ENCODE measurements at places on chromosomes 12 and 14.

DNA sequence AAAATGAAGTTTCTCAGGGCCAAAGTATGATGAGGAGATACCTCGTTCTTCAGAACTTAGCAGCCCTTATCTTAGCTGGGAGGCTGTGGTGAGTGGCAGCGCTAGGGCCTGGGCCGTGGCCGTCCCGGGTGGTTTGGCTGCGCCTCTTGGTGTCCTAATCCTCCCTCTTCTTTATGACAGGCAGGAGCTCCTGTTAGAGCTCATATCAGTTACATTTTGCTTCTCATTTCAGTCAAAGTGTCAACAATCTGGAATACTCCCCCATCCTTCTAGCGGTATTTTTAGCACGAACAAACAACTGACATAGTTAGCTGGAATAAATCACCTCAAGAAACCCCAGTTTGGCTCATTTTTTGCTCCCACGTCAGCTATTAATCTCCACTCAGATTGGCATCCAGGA is 188.8 kb downstream of the TTC7B start:
- DNase-seq, result no peak

- DNase-seq, result peak; percentile 22
These were observed 448 bp downstream of the TSPAN9 start for GRCh38 chr12:3077572-3078081.

DNA sequence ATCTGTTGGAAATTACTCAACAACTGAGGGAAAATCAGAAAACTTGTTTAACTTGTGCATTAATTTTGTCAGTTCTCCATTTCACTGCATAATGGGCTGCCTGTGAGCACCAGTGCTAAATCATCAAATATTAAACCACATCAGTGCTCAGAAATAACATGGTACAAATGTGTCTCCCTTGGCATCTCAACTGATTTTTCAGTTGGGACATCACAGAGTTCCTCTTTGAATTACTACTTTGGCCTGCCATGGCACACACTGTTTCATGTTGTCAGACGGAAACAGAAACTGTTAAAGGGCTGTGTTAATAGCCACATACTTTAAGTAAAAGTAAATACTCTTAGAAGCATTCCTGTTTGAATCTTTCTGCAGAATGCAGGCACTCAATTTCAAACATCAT is 42.1 kb upstream of the STRN3 start:
- no peak for DNase-seq

DNA sequence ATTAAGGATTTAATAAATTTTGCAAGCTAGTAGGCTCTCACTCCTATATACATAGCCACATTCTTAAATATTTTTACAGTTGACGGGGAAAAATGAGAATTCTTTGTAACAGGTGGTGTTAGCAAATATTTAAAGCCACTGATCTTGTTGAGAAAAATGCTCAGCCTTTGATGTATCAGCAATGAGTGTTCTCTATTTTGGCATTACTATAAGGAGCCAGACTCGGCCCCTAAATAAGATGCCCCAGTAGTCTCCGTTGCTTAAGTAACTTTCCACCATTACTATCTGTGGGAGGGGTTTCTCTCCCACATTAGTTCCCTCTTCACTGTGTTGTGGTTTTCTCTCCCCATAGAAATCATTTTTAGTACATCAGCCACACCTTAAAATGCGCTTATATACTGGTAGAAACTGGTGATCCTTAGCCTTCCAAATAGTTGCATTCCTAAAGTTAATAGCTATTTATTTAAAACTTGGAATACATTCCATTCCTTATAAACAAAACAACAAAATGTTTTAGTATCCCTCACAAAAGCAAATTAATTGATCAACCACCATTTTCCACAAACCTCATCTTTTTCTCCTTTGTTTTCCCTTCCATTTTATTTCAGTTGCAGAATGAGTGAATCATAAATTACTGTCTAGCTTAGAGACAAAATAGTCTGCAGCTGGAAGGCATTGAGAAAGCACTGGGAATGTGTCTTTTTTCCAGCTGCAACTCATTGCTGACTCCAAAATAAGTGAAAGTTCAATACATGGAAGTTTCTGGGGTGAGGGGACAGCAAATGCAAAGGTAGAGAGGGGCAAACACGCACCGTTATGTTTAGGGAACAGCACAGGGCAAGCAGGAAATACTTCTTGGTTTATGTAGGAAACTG is 84.7 kb upstream of the FERMT2 start:
- DNase-seq, result peak; percentile 68

- no peak for DNase-seq
These were observed 274.9 kb upstream of the SOX5 start for GRCh38 chr12:24224401-24224800.

GRCh38 chr14:90777830-90778485 is 38.3 kb downstream of the TTC7B start:
- DNase-seq, result no peak

DNA sequence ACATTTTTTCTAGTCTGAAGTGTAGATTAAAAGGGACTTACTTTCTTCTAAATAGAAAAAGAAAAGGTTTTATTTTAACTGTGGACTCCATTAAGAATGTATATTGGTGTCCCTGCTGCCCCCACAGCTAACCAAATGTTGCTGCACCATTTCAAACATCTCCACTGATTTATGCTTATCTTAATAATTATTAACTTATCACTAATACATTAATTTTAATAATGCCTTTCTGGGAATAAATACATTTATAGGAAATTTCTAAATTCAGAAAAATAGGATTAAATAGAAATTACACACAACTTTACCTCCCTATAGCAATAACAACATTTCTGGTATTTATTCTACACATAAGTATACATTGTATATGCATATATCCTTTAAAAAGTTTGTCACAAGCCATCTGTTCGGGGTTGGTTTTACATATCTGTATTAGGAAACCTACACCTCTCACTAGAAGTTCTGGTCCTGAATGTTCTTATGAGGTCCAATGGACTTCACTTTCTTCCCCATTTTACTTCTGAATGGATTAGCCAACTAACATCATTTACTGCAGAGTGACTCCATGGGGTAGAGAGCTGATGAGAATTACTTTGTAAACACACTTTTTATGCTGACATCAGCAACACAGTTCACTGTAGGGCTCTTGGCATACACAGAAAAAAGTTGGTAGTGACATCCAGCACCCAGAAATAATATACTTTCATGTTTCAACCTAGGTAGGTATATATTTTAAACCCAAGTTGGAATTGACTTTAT is 9.4 kb upstream of the SELPLG start:
- DNase-seq, result no peak

DNA sequence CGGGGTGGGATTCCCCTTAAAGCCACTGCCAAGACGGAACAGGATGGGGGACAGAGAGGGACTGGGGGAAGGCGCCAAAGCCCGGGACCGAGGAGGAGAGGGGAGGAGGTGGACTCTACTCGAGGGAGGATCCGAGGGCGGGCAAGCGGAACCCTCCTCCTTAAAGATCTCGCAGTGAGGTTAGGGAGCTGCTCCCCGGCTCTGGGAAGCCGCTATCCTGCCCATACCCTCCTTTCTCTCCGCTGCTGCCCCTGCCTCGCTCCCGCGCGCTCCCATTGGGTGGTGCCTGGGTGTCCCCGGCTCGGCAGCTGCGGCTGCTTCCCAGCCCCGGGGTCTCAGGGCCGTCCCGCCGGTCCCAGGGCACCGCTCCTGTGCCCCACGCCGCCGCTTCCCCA is 16.4 kb downstream of the KRT18 start:
- DNase-seq, result no peak

GRCh38 chr14:20934148-20934762 is 21.0 kb upstream of the RNASE2 start:
- DNase-seq, result no peak

DNA sequence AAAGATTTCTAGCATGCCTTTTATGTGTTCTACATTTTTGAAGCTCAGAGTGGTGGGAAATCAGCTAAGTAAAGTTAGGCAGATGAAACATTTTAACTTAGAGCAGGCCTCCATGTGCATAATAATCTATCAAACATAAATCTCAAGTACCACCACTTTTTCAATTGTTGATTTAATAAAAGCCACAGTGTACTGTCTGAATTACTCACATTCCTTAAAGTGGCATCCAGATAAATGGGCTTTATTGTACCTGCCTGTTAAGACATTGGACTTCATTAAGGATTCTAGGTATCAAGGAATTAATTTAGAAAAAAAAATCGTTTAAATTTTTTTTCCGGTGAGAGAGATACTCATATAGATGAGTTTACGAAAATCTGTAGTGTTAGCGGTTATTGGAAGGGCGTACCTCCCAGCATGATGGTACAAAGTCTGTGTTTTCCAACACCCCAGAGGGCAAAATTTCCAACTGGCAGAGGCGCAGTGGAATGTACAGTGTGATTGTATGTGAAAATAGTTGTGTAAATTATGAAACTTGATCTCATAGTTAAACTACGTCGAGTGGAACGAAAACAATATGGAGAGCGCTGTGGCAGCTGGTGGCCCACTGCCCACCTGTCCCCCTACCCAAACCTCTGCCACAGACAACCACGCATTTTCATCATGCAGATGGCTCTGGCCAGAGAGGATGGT is 25.0 kb downstream of the ELK3 start:
- DNase-seq, result no peak

DNA sequence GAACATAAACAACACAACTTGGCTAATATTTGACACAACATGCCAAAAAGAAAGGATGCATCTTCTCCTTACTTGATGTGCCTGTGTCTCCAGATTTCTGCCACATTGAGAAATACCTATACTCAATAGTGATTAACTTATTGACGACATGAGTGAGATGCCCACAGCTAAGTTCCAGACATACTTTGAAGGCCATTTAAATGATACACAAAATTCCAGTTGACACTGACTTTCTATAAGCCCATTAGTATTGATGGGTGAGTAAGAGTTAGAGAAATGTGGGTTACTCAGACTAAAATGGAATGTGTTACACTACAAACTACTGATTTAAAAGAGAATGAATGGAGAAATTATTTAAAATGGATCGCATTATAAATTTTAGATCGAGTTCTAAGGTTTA is 838.2 kb upstream of the MGAT4C start:
- no peak for DNase-seq

GRCh38 chr12:116358893-116359761 is 81.6 kb upstream of the MED13L start:
- peak; percentile 89 for DNase-seq

DNA sequence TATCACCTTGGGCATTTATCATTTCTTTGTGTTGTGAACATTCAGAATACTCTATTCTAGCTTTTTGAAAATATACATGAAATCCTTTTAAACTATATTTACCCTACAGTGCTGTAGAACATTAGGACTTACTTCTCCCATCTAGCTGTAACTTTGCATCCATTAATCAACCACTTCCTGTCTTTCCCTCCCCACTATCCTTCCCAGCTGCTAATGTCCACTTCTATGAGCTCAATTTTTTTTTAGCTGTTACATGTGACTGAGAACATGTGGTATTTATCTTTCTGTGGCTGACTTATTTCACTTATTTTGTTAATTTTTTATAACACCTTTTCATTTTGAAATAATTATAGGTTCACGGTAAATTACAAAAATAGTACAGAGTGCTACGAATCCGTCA is 136.0 kb downstream of the LMNTD1 start:
- DNase-seq, result no peak

DNA sequence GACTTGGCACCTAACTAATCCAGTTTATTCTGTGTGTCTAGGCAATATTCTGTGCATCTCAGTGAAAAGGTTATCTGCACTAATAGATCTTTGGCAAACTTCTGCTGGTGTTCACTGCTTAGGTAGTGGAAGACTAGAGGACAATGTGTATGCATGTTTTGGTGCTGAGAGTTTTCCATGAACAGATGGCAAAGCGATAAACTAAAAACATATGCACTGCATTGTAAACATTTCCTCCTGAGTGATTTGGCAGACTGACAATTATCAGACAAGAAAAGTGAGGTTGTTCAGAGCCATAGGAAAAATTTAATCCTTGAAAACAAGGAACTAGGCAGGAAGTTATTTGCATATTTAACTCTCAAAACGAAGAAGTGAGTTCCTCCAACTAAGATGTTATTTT is 400.4 kb downstream of the ATP23 start:
- DNase-seq, result peak; percentile 94

DNA sequence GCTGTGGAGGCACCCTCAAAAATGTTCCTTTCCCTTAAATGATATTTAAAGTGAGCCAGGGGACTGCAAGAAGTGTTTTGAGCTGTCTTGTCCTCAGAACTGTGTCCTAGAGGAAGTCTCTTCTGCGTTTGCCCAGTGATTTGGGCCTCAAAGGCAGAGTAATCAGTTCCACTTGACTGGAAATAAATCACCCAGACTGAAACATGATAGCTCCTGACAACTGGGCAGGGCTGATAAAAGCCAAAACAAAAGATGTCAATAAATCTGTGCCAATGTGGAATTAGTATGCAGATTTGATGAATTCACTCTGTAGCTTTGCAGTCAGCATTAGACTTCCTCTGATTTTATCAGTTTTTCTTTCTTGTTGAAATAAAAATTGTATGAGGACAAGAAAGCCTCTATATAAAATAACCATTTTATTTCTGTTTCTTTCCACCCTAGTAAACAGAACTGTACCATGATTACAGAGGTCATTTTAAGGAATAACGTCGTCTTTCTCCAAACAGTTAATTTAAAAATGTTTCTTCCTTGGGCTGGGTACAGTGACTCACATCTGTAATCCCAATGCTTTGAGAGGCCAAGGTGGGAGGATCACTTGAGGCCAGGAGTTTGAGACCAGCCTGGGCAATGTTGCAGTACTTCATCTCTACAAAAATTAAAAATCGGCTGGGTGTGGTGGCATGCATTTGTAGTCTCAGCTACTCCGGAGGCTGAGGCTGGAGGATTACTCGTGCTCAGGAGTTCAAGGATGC is 180.8 kb downstream of the ERC1 start:
- DNase-seq, result peak; percentile 22

- DNase-seq, result peak; percentile 16
These were observed 73.2 kb upstream of the MDM1 start for GRCh38 chr12:68405343-68405781.

DNA sequence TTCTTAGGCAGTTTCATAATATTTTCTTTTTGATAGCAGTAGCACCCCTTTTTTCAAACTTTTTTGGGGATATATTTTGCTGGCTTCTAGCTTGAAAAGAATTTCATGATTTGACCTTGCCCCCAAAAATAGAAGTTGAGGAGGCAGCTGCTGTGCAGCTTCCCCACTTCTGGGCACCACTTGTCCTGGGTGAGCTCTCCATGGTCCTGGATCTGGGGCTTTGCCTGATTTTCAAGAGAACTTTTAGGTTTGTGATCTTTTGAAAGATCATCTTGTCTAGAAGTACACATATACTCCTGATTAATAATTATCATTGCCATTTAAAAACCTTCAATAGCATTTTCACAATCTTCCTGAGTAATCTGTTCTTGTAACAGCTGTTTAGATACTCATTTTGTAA is 271.6 kb downstream of the NPAS3 start:
- DNase-seq, result no peak

GRCh38 chr12:14264778-14265177 is 100.7 kb upstream of the ATF7IP start:
- no peak for DNase-seq

- DNase-seq, result no peak
These were observed 34.9 kb downstream of the TTC7B start for GRCh38 chr14:90781344-90781761.

Measured in skin of body (tissue), 3 donors.